Stimulated activated CD8-positive, alpha-beta memory T cell treated with anti-CD3 and anti-CD28 coated beads, Interleukin-2, amount 100 ng/mL, for 48 hours (primary cell): ENCODE measurements at places on chromosomes 12 and 14.
A peak's percentile ranks its signal among the peaks of the same experiment; 100 is the strongest.

DNA sequence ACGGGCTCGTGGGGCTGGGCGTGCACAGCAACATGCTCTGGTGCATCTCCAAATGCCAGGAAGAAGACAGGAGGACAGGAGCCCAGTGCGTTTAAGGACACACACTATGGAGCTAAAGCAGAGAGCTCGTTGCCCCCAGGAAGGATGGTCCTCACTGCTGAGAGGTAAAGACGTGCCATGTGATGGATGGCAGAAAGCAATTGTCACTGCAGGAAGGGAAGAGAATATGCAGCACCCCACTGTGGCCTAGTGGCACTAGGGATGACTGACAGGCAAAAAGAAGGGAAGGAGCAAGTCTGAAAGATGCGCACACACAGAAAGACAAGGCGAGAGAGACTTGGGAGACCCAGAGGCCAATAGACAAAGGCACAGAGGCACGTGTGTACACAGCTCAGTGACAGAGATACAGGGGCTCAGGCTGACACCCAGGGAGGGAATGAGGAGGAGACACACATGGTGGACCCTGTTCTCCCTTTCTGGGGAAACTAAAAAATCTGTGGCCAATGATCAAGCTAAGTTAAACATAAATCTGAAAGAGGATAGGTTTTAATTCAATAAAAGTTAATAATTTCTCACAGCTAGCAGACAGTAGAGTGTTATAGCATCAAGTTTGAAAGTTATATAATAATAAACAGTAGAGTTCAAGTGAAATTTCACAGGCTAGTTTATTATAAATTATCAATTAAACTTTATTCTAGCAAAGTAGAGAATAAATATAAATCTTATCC is 78.8 kb downstream of the CRACR2A start:
- DNase-seq, result no peak

- no peak for DNase-seq
Observed at GRCh38 chr12:6253278-6253677, 53.1 kb downstream of the CD9 start.

DNA sequence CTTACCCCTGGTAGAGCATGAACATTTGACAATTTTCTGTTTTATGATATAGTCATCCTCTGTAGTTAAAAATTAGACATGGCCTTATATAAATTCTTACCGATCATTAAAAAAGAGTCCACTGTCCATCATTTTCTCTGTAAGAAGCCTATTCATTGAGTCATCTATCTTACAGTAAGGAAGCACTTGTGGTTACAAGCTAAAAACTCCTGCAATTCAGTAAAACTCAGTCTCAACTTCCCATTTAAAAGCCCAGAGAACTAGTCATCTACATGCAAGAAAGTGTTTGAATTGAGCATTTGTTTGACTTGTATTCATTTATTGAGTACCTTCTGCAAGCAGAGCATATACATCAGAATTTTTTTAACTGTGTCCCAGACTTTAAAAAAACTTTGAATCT is 63.3 kb downstream of the GTF2A1 start:
- no peak for DNase-seq

DNA sequence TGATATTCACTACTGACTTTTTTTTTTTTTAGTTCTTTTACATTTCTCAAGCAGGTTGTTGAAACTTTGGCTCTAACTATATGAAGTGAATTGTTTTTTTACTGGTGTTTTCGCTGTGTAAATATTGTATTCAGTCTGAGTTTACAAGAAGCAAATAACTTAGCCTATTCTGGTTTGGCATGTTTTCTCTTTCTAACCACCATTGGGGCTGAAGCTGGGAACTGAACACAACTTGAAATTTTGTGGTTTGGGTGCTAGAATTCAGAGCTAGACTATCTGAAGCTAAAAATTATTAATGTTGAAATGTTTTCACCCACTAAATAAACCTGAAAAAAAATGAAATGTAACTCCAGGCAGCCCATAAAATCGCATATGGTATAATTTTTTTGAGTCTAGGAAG is 37.2 kb downstream of the RAD51B start:
- no peak for DNase-seq

- DNase-seq, result peak; percentile 54
Observed at GRCh38 chr14:97458661-97459579, 661.7 kb downstream of the VRK1 start.

- DNase-seq, result no peak
Observed at GRCh38 chr14:61460718-61461611, 139.6 kb downstream of the PRKCH start.

- DNase-seq, result no peak
Observed at GRCh38 chr14:101082036-101082435, 178.5 kb upstream of the RTL1 start.

- no peak for DNase-seq
Observed at GRCh38 chr12:122785503-122785902, 11.1 kb downstream of the CCDC62 start.

GRCh38 chr14:22551605-22551997 is 37.4 kb downstream of the DAD1 start:
- no peak for DNase-seq

GRCh38 chr14:103543140-103543539 is 14.1 kb downstream of the TRMT61A start:
- no peak for DNase-seq

- DNase-seq, result no peak
Observed at GRCh38 chr12:88957358-88957757, 377.1 kb upstream of the KITLG start.

DNA sequence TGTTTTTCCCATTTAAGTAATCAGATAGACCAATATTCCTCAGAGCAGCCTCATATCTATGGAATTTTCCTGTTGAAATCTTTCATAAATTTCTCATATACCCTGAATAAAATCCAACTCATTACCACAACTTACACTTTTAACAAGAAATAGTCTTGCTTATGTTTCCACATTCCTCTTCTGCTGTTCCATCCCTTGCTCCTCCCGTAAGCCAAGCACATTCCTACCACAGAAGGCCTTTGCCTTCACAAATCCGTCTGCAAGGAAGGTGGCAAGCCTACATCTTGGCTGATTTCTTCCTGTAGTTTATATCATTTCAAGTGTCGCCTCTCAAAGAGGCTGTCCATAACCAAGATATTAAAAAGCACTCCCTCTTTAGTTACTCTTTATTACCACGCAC is 127.7 kb downstream of the C12orf50 start:
- DNase-seq, result no peak

- no peak for DNase-seq
Observed at GRCh38 chr12:99721715-99722275, 74.2 kb downstream of the GARIN6 start.

- DNase-seq, result no peak
Observed at GRCh38 chr14:100073576-100074430, 8.6 kb downstream of the EVL start.

DNA sequence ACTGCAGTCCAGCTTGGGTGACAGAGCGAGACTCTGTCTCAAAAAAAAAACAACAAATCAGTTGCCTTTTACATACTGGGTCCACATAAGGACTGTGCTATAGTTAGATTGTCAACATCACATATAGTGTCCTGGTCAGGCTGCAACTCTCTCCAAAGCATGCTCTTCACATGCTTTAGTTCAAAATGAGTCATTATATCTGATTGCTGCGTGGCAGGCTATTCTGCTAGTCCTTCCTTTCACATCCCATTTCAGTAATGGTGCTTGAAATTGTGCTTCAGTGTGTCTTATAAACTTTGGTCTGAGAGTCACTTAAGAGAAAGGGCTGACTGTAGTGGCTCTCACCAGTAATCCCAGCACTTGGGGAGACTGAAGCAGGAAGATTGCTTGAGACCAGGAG is 6.9 kb downstream of the LETMD1 start:
- no peak for DNase-seq

DNA sequence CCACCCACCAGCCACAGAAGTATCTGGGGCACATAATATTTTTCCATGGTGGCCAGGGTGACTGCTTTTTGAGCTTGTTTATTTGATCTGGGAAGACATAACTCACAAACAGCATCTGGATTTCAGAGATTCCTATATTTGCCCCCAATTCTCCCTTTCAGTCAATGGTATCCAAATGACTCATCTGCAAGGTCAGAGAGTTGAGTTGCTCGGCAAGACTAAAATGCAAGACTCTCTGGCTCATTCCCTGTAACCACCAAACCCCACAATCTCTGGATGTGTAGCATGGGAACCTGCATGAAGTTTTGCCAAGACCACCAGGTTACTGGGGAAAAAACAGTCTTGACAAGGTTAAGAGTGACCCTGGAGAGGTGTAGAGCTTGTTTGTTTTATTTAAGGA is 174.9 kb upstream of the FAR2 start:
- no peak for DNase-seq

DNA sequence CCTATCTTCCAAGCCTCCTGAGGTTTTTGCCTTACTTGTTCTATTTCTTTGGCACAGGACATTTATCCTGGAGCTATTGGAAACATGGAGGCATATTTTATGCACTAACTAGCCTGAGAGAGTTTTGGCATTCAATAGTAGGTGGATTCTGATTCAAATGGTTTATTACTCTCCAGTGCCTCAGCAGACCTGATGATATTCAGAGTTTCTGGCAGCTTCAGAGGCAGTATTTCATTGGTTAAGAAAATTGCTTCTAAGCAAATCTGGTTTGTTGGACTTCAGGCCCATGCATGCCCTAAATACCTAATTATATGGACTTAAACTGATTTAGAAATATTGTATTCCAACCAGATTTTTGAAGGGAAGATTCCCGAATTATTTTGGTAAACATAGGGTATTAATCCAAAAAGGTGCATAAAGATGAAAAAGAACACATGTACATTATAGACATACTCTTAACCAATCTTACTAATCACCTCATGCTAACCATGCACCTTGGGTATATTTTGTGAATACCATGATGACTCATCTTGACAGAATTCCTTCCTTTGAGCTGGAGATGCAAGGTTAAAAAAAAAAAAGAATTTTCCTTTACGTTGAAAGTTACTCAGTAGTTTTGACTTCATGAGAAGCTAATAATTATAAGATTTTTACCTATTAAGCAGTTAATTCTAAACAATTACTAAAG is 44.3 kb upstream of the KTN1 start:
- no peak for DNase-seq

GRCh38 chr14:33081259-33081658 is 142.6 kb downstream of the NPAS3 start:
- DNase-seq, result no peak

DNA sequence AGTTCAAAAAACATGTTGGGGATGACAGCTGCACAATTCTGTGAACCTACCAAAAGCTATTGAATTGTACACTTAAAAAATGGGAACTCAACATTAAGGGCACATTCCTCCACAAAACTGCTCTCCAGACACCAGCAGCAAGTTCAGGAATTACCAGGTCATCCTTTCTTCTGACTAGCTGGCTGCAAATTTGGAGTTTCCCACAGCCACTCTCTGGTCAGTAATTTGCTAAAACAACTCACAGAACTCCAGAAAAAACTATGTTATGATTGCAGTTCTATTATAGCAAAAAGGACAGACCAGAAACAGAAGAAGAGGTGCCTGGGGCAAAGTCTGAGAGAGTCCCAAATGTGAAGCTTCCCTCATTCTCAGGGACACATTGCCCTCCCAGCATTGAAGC is 20.1 kb upstream of the PLEKHD1 start:
- DNase-seq, result no peak

- DNase-seq, result peak; percentile 51
Observed at GRCh38 chr12:111359231-111359913, 9.5 kb downstream of the PHETA1 start.

GRCh38 chr12:108033090-108033489 is 96.0 kb upstream of the WSCD2 start:
- no peak for DNase-seq

DNA sequence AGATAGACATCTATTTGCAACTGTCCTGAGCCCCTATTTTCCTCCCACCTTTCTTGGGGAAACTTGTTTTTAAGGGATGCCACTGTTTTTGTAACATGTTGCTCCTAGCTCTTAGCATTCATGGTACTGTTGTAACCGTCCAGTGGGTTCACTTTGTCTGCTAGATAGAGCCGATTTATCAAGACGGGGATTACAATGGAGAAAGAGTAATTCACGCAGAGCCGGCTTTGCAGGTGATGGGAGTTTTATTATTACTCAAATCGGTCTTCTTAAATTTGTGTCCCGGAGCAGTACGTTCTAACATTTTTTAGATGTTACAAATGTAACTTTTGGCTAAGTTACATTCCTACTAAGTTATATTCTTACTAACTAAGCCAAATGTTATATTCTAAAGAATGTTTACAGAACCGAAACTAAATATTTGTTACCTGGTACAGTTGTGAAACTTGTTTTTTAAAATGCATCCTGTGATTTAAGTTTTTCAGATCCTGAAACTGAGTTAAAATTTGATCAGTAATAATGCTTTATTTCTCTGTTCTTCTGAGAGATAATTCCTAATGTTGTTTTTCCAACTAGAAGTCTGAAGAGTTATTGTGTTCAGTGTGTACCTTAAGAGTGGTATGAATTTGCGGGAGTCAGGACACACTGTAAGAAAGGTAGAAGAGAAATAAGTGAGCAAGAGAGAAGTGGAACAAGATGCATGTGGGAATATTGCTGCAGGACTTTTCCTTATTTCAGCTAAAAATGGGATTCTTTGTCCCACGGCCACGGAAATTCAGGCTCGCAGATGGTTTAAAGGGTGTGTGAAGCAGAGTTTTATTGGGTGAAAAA is 20.6 kb upstream of the CLEC2D start:
- DNase-seq, result no peak

DNA sequence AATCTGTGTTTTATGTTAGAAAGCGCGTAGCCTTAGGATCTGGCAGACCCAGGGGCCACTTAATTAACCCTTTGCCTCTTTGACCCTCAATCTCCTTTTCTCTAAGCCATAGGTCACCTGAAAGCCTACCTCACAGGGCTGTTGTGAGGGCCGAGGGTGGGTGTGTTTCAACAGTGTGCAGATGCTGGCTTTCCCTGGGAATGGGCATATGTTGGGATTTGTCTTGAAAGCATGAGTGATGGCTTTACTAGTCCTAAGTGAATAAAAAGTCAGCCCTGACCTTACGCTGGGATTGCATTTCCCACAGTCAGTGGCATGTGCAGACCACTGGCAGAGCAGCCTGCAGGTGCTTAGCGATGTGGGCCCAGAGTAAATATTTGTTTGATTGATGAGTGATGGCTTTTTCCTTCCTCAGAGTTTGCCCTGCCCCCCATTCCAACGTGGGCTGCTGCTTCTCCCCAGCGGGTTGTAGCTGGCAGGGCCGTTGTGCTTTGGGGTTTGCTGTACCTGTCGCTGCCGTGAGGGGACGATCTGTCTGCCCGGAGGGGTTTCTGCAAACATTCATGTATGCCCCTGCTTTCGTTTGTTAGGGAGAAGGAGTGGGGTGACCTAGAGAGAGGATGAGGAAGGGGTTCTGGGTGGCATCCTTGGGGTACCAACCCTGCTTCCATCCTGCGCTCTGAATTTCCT is 31.5 kb downstream of the MEG3 start:
- DNase-seq, result no peak
